ENCODE measurements at places on chromosomes 1 and 21.

- DNase-seq: no peak
Observed at GRCh38 chr1:23720256-23720995, 22.8 kb upstream of the ELOA start.

GRCh38 chr1:32487182-32487581 is 22.3 kb downstream of the ZBTB8B start:
- no peak for DNase-seq

- DNase-seq: no peak
Observed at GRCh38 chr1:7680955-7681268, 90.2 kb upstream of the VAMP3 start.

DNA sequence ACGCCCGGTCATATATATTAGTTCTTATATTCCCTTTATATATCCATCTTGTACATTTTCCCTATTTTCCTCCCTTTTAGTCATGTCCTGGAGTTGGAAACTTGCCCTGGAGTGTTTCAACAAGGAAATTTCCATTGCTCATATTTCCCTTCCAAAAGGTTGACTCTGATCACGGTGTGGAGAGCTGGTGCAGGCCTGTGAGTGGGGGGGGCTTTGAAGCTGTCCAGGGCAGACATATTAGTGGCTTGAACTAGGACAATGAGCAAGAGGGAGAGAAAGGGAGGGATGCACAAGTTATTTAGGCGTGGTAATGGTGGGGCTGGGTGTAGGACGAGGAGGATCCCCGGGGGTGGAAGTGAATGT is 30.4 kb upstream of the TMEM61 start:
- no peak for DNase-seq

DNA sequence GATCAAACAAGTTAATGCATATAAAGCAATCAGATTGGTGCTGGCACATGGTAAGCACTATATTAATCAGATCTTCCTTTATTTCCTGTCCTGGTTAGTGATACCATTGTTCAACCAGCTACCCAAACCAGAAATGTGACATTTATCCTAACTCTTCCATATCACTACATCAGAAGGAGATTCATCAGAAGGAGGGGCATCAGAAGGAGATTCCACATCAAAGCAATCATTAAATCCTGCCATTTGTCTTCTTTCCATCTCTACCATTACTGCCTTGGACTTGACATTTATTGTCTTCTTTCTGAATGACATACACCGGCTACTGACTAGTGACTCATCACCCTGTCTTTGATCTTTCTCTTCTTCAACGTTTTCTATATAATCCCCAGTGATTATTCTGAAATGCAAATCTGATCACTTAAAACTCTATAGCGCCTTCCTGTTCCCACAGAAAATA is 75.0 kb downstream of the DNM3 start:
- DNase-seq: no peak

- no peak for DNase-seq
Observed at GRCh38 chr1:156111355-156111962, 3.1 kb upstream of the LMNA start.

DNA sequence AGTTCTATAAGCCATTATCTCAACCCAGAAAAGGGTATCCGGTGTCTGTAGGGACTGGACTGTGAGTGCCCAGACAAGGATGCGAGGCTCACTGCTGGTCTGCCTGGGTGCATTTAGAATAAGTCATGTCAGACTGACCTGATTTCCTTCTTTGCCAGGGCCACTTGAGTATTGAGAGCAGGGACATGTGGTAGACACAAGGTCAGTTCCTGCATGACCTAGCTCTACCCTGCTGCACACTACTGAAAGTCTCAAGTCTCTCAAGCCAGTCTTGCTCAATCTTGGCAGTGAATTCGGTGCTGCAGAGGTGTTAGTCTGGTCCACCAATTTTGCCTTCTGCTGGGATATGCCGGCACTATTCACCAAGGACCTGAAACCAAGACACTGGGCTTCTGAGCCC is 180.1 kb downstream of the C1orf94 start:
- DNase-seq: no peak

- DNase-seq: no peak
Observed at GRCh38 chr1:153375511-153375910, at the start of gene S100A12. TSS of gene S100A12 (minus strand) at chr1:153375621. CDS start at chr1:153374592, 1,029 bp downstream.

- no peak for DNase-seq
Observed at GRCh38 chr1:92691925-92692324, 93.0 kb downstream of the EVI5 start.

GRCh38 chr1:107220036-107220435 is 79.2 kb downstream of the NTNG1 start:
- no peak for DNase-seq

DNA sequence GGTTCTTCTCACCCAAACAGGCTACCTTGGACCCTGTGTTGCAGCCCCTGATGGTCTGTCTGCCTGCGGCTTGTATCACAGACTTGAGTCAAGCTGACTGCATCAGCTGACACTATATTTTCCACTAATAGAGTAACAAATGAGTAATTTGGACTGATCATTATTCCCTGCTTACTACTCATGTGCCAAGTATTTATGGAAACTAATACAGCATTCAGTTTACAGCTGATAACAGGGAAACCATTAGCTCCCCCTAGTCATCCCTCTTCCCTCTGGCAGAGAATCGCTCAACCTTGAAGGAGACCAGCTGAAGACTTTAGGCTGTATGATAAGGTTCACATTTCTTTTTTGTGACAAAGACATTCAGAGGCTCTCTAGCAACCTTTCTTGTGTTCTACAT is 116.6 kb upstream of the SYT6 start:
- no peak for DNase-seq

- DNase-seq: peak; percentile 44
Observed at GRCh38 chr1:181479137-181479745, 4.1 kb upstream of the CACNA1E start.

- DNase-seq: no peak
Observed at GRCh38 chr21:34878501-34878900, 170.6 kb downstream of the RUNX1 start.

- no peak for DNase-seq
Observed at GRCh38 chr1:72000809-72001208, 281.5 kb downstream of the NEGR1 start.

DNA sequence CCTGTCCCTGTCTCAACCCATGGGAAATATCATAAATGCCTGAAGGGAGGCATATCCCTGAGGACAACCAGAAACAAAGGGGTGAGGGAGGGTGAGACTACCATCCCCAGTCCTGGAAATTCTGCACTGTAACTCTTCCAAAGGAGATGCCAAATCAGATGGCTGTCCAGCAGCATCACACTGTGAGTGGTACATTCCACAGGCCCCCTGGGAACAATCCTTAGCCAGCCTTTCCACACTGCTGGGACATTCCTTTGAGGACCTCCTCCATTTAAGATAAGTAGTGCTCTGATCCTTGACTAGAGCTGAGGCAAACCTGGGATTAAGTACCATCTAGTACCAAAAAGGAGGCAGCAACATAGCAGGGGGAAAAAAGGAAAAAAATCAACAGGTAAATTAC is 10.7 kb downstream of the IVL start:
- no peak for DNase-seq

DNA sequence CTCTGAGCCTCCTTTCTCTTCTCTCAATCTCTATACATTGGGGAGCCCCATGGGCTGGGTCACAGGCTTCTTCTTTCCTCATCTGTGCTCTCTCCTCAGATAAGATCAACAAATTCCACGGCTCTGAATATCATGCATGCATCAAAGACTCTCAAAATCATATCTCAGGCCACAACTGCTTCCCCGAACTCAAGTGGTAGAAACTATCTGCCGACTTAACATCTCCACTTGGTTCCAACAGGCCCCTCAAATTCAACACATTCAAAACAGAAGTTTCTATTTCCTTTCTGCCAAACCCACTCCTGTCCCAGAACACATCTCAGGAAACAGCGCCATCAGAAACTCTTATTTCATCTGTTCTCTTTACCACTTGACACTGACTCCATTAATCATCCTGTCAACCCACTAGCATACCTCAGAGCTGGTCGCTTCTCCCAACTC is 16.7 kb downstream of the DDX59 start:
- no peak for DNase-seq

- DNase-seq: peak; percentile 82
Observed at GRCh38 chr1:84862810-84863251, 30.2 kb downstream of the LPAR3 start.

DNA sequence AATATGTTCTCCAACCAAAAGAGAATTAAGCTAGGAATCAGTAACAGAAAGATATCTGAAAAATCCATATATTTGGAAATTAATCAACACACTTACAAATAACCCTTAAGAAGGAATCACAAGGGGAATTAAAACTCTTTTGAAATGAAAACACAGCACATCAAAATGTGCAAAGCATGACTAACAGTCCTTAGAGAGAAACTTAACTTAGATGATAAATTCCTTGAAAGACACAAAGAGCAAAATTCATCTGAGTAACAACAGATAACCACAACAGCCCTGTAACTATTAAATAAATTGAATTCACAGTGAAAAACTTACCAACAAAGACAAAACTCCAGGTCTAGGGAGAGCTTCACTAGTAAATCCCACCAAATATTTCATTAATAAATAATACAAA is 283.8 kb downstream of the SDCCAG8 start:
- DNase-seq: no peak

DNA sequence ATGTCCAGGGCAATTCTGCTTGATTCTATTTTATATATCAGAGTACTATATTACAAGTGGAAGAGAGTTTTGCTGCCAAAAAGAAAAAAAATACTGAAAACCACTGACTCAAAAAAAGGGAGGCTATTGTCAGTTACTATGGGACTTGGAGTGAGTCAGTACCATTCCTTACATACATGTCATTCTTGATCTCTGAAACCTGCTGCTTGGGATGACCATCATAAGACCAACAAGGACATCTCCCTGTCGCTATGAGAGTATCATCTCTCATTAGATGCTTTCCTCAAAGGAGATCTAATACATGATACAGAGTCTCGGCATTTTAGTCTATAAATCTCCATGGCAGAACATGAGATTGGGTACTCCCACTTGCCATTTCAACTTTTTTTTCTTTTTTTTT is 11.8 kb upstream of the INPP5B start:
- no peak for DNase-seq

- DNase-seq: no peak
Observed at GRCh38 chr1:112841825-112842224, 114.2 kb downstream of the SLC16A1 start.

DNA sequence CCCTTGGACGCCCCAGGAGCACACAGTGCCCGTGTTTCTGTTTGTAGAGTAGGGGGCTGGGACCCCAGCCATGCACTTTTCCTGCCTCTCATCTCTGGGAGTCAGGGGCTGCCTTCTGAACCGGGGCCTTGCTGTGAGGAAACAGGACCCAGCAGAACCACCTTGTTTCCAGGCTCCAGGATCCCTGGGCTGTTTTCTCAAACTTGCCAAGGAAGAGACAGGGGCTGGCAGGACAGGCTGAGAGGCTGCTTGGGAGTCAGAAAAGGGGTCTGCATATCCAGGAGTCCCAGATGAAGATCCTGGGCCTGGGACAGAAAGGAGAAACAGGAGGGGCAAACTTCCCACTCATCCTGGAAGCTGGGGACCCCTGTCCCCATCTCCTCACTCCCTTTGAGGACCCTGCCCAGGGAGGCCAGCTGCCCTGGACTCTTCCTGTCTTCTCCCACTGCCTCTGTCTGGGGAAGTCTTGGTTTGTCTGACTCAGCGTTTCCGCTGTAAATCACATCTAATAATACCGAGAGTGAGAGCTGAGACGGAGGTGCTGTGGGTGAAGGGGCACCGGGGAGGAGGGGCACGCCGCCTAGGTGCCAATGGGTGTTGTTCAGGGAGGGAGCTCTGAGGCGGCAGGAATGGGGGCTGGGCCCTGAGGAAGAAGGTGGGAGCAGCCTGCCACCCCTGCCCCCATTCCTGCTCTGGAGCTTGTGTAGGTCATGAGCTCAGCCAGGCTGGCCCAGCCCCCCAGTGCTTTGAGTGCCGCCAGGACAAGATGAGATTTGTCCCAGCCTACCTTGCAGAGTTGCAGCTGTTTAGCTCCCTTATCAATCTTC is 16.7 kb downstream of the POU3F1 start:
- DNase-seq: peak; percentile 57

DNA sequence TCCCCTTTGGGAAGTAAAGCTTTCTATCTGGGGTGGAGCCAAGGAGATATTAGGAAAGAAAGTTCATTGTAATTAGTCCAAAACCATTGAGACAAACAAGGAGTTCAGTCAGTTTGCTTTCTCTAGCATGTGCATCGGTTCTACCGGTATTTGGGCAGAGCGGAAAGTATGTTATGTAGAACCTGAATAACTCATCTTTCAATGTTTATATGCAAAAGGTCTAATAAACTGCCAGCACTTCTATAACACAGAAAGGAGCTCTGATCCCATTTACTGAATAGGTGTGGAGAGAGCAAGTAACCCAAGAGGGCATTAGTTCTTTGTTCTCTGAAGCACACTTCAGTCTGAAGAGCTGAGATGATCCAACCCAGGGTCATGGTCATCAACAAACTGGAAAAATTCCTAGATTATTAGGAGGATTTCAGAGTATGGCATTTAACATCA is 3.5 kb downstream of the TGFB2 start:
- DNase-seq: no peak

GRCh38 chr1:34863501-34863900 is 4.0 kb upstream of the SMIM12 start:
- peak; percentile 49 for DNase-seq

DNA sequence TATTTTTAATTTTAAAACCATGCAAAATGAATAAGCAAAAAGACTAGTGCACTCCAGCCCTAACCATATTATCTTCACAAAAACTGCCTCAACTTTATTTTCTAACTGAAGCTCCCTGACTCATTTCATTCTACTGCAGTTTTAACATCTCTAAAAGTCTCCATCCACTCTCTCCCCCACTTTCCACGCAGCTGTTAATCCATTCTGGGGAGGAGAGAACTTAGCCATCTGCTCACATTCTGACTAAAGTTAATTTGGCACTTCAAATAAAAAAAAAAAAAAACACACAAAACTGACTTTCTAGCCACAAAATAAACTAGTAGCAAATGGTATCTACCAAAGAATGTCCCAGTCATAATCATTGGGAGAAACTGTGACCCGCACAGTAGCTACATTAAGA is 5.4 kb upstream of the MYBPHL start:
- no peak for DNase-seq

- DNase-seq: peak; percentile 58
Observed at GRCh38 chr1:58739856-58740466, 40.1 kb upstream of the MYSM1 start.

- no peak for DNase-seq
Observed at GRCh38 chr1:85093644-85094043, 45.3 kb upstream of the MCOLN3 start.

GRCh38 chr1:29436181-29436785 is 200.0 kb downstream of the PTPRU start:
- no peak for DNase-seq

DNA sequence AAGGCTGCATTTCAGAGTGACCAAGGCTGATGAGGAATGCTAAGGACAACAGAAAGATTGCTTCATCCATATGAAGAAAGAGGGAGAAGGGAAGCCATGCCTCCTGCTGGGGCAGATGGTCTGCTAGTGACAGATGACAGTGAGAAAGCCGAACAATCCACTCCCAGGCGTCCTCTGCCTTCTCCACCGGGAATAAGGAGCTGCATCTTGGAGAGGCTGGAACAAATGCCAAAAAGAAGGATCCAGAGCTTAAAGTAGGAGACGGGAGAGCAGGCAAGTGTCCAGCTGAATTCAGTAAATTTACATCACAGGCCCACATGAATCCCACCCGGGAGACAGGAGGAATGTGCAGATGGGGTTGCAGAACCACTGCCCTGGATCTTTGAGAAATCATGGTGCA is 33.4 kb downstream of the DDX20 start:
- DNase-seq: no peak

GRCh38 chr1:116111524-116112021 is 374 bp downstream of the MAB21L3 start:
- DNase-seq: no peak

- no peak for DNase-seq
Observed at GRCh38 chr1:110320168-110320518, 19.0 kb upstream of the RBM15 start.

All from activated CD4-positive, alpha-beta T cell treated with anti-CD3 and anti-CD28 coated beads, Interleukin-2, amount 10 ng/mL, durations not matched to agents 7 days and 5 days (primary cell).